ENCODE measurements at places on chromosomes 12 and 14.

- DNase-seq = no peak
Observed at GRCh38 chr14:100374270-100374669, 51.1 kb downstream of the SLC25A47 start.

GRCh38 chr12:93868771-93869170 is 191.6 kb downstream of the CRADD start:
- no peak for DNase-seq

- DNase-seq = no peak
Observed at GRCh38 chr14:104573930-104574329, 5.6 kb upstream of the C14orf180 start.

DNA sequence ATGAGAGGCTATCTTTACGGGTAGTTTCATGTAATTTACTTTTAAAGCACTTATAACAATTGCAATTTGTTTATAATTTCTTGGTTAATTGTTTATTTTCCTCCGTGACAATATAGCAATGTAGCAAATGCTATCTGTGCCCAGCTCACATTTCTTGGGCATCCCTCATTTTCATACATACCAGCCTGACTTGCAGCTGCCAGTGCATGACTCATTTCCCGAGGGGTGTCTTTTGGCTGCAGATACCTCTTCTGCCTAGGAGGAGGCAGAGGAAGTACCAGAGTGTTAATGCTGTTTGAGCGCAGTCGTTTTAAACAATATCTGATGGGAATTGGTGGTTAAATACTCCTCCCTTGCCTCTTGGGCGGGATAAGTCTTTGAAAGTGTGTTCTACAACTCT is 104.2 kb upstream of the ABCD2 start:
- DNase-seq = no peak

- no peak for DNase-seq
Observed at GRCh38 chr14:89466944-89467343, 49.9 kb upstream of the FOXN3 start.

- no peak for DNase-seq
Observed at GRCh38 chr14:73663548-73664212, 18.9 kb downstream of the DNAL1 start.

GRCh38 chr14:78455896-78456435 is 285.8 kb downstream of the NRXN3 start:
- DNase-seq = no peak

DNA sequence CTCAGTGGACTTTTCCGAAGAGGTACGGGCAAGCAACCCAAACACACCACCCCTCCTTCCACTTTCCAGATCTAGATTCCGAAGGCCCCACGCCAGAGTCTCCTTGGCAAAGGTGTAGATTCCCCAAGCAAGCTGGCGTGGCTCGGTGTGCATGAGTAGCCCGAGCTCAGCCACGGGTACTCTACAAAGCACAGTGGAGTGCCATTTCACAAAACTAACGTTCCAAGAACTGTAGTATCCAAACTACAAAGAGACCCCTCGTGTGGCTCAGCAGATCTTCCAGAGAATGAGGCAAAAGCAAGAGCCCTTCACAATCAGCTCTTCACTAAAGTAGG is 72.1 kb downstream of the FOXN3 start:
- DNase-seq = no peak

- DNase-seq = peak; percentile 73
Observed at GRCh38 chr12:93441081-93441616, 598 bp downstream of the UBE2N start.

- DNase-seq = no peak
Observed at GRCh38 chr12:22812531-22812930, 187.6 kb downstream of the ETNK1 start.

GRCh38 chr12:23815810-23816209 is 133.7 kb downstream of the SOX5 start:
- DNase-seq = no peak

Data from activated CD8-positive, alpha-beta memory T cell treated with anti-CD3 and anti-CD28 coated beads for 24 hours (primary cell).